ENCODE measurements at places on chromosomes 5 and 9.
A peak's percentile ranks its signal among the peaks of the same experiment; 100 is the strongest.

GRCh38 chr5:178417391-178417811 is 172.8 kb downstream of the COL23A1 start:
- peak; percentile 47 for DNase-seq

DNA sequence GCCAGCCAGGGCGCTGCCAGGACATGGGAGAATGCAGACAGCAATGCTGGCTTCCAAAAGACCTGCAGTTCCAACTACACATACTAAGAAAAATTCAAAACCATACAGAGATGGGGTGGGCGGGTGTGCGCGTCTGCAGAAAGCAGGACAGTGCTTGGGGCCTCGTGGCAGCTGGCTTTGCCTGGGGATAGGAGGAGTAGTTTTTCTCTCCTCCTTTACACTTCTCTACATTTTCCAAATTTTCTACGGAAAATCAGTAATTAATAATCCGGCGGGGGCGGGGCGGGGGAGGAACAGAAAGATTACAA is 43.6 kb upstream of the SARDH start:
- DNase-seq = no peak

- DNase-seq = no peak
Observed at GRCh38 chr5:14396737-14397136, 184.9 kb upstream of the OTULINL start.

DNA sequence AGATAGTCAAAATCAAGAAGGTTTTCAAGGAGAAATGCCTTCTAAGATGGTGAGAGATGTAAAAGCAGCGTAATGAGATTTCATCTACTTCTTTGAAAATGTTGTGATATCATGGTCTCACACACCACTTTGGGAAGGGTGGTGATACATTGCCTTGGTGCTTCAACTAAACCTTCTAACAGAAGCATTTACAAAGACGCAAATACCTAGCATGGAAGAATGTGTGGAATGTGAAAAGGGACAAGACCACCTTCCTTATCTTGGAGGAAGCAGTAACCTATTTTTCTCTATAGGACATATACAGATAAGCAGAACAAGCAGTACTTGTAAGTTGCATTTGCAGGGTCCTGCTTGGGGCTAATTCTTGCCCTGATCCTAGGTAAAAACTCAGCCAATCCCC is 38.8 kb downstream of the PCA3 start:
- no peak for DNase-seq

DNA sequence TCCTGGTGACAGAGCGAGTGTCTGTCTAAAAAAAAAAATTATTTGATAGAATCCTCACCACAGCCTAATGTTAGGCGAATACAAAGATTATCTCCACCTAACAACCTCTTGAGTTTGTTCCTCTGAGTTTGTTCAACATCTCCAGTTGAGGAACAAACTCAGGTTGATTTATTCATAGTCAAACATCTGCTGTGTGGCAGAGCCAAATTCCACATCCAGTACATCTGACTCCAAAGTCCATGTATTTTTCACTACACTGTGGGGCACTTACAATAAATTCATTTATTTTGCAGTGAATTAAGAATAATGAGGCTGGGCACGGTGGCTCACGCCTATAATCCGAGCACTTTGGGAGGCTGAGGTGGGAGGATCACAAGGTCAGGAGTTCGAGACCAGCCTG is 53.3 kb downstream of the KIF24 start:
- no peak for DNase-seq

DNA sequence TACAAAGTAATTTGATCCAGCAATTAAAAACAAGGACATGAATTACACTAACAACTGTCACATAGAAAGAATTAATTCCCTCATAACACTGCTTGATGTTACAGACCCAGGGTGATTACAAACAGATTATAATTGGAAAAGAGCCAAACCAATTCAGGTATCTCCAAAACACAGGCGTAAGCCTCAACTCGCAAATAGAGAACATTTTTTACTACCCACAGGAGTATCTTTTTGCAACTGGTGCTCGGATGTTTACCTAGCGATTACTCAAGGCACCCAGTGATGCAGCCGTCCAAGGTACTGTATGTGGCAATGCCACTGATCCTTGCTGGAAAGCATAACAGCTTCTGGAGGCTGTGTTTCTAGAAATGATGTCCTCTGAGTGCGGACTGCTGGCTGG is 386.1 kb upstream of the KIF2A start:
- no peak for DNase-seq

- peak; percentile 76 for DNase-seq
Observed at GRCh38 chr9:113579283-113580040, 115.9 kb downstream of the RGS3 start.
